Activated T-helper 1 cell treated with Interleukin-2 at 50 U/mL for 16 hours (primary cell): ENCODE measurements at places on chromosomes 11 and 22.

DNA sequence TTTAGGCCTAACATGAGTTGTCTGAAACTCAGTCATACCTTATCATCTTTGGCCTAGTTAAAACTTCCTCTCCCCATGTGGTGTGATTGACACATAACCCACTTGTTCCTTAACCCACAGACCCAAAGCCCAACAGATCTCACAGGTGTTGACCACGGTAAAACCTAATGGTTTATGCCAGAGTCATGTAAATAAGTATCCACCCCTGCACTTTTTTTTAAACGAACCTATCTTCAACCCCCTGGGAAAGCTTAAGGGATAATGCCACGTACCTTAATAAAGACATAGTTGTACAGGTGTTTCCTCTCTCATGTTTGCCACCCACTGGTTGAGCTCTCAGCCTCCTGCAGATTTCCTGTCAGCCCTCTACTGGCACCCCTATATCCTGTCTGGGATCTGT lies 709.3 kb upstream of the CCDC179 start:
- DNase-seq: no peak

DNA sequence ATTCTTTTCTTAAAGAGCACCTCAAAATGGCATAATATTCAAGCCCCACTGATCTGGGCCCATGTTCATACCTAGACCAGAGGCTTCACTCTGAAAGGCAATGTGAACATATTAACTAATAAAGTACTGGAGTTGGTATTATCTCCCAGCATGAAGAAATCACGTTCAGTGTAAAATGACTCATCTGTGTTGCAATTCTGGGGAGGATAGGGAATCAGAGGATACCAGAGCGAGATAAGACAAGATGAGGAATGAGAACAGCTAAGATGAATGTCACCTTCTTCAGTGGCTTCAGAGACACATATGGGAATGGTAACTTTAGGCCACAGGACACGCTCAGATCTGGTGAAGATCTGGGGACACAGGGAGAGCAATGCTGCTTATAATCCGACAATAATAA lies 121.1 kb downstream of the NTM start:
- DNase-seq: no peak

GRCh38 chr11:84890676-84891075 lies 736.5 kb downstream of the DLG2 start:
- DNase-seq: no peak

GRCh38 chr22:47056776-47057470 lies 294.5 kb downstream of the TBC1D22A start:
- DNase-seq: no peak

DNA sequence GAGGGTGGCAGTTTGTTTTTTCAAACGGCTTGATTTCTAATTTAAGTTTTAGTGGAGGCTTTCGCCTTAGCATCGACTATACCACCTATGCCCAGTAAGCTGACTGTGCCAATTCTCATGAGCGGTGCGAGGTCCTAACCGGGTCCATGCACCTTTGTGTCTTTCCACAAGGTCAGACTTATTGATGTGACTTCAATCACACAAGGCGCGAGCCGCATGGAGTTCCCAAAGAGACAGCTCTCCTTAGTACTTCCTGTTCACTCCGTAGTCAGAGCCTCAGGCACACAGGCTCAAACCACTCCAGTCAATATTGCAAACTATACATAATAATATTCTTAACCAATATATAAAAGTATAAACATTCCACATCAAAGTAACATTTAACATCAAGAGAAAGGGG lies 18.2 kb downstream of the ST14 start:
- no peak for DNase-seq

DNA sequence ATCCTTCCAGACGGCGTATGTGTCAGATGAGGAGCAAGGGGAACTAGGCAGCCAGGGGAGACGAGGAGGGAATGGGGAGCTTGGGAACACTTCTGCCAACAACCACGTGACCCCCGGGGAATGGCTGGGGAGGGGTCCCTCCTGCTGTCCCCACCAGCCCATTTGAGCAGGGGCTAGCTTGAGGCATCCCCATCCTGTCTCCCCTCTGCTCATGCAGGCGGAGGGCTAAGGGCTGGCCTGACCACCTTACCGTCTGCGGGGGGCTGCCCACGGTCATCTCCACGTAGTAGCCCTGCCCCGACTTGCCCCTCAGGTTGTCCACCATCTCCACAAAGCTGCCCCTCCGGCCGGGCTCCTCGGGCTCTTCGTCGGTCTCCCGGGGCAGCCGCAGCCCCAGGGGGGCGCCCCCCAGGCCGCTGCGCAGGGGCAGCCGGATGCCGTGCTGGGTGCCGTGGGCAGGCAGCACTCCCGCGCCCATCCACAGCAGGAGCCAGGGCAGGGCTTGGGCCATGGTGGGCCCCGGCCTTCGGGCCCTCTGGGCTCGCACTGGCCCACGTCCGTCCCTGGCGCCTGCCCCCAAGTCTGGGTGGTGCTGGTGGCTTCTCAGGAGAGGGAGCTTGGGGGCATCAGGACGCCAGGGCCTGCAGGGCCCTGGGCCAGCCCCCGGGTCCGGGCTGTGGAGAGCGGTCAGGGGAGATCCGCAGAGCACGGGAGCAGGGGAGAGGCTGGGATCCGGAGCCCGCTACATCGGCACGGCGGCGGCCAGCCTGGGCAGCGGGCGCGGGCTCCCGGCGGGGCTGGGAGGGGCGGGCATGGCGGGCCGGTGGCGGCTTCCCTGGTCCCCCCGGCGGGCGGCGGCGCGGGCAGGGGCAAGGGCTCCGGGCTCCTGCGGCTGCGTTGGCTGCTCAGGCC lies 515 bp downstream of the BACE1 start:
- DNase-seq: no peak

DNA sequence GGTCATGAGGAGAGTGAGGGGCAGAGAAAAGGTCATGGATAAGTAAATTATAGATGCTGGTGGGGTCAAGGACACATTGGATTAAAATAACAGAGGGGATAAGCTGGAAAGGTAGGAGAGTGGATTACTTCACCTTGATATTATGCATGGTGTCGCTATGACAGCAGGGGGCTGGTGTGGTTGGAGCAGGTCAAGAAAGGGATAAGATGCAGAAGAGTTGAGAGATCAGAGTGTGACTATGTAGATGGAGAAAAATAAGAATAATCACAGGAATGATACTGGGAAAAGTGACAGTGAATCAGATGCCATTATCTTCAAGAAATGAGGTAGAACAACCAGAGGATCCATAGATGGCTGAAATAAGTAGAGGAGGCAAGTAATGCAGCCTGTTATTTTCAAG lies 29.4 kb upstream of the AMOTL1 start:
- DNase-seq: no peak

- no peak for DNase-seq
Observed at GRCh38 chr11:125627236-125627910, 2.4 kb downstream of the CHEK1 start.

DNA sequence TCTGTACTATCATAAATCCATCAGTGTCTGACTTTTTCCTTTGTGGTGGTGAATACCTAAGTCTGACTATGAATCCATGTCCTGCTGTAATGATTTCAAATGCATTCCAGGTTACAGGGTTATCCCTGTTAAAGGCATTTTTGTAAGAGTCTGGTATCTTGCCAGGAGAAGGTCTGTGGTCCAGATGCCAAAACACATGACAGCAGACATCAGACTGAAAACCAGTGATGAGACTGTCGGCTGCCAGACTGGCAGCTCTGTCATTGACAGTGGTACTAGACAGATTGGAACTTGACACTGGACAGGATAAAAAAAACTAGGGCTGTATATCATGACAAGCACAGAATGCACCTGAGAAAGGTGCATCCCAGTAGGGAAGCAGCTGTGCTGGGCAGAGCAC lies 301.8 kb upstream of the FAT3 start:
- DNase-seq: no peak

DNA sequence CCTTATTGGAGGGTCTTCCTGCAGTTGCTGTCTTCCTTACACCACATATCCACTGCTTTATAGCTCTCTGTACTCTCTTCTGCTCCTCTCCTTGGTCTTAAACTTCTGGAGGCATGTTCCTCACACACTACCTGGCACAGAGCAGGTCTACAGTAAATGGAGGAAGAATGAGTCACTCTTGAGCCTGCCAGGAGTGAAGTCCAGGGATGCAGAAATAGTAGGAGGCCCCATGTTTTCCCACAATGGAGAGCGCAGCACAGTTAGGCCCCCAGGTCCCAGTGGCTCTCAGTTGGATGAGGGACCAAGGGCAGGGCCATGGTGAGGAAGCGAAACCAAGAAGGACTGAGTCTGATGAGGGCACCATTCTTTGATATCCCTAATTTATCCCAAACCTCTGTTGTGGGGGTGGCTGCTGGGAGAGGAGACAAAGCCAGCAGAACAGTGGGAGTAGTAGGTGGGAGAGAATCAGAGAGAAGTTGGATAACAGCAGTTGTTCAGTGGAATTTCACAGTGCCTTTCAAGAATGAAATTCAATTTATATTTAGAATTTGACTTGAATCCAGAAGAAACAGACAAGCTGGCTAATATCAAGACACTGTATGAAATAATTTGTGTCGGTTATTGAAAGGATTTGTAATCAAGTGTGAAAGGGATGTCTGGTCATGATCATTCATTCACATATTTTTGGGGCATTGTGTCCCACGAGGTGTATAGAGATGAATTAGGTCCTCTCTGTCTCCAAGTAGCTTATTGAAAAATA lies 187.8 kb downstream of the HIPK3 start:
- no peak for DNase-seq

DNA sequence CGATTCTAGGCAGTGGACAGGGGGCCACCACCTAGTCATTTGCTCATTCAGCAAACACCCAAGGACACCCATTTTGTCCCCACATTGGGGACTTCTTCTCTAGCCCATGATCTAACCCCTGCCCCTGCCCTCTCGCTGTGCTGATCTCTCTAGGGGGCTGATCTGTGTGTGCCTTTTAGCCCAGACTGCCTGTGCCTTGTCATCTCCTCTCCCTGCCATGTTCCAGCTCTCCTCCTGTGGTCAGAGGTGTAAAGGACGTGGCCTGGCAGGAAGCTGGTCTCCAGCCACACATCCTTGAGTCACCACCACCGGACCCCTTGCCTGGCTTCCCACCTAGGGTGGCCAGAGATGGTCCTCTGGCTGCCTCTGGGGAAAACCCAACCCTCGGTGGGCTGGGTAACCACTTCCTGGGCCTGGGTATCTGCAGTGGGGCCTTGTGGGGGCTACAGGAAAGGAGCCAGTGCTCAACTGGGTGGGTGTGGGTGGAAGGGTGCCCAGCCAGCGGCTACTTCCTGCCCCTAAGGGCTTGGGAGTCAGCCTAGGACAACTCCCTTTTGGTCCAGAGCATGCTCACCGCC lies 1.3 kb downstream of the CTSW start:
- no peak for DNase-seq

DNA sequence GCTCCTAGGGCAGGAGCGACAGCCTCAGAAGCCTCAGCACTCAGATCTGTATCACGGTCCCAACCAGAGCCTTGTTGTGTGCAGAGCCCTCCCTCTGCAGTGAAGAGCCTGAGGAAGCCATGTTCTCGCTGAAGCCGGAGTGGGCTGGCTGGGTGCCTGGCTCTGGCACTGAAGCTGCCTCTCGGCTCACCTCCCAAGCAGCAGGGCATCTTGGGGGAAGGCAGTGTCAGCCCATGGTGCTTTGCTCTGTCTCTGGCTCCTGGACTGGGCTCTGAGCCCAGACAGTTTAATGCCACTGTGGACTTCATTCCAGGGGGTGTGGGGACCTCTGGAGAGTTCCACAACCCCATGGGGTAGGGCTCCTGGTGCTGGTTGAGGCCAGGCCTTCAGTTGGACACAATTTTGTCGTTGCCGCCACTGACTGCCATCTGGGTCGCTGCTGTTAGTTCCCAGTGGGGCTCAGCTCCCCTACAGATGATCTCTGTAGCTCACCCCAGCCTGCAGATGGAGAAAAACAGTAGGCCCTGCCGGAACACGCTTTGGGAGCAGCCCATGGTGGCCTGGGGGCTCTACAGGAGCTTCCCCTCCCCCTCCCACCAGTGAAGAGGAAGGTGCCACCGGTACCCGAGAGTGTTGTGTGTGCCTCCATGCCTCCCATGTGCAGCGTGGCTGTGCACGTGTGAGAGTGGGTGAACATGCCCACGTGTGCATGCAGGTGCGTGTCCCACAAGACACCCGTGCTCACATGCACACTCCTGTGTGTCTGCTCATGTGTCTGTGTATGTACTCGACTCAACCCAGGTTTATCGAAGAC lies 86.5 kb upstream of the B3GAT1 start:
- DNase-seq: no peak

GRCh38 chr11:4891996-4892640 lies 10.4 kb downstream of the OR51T1 start:
- no peak for DNase-seq

DNA sequence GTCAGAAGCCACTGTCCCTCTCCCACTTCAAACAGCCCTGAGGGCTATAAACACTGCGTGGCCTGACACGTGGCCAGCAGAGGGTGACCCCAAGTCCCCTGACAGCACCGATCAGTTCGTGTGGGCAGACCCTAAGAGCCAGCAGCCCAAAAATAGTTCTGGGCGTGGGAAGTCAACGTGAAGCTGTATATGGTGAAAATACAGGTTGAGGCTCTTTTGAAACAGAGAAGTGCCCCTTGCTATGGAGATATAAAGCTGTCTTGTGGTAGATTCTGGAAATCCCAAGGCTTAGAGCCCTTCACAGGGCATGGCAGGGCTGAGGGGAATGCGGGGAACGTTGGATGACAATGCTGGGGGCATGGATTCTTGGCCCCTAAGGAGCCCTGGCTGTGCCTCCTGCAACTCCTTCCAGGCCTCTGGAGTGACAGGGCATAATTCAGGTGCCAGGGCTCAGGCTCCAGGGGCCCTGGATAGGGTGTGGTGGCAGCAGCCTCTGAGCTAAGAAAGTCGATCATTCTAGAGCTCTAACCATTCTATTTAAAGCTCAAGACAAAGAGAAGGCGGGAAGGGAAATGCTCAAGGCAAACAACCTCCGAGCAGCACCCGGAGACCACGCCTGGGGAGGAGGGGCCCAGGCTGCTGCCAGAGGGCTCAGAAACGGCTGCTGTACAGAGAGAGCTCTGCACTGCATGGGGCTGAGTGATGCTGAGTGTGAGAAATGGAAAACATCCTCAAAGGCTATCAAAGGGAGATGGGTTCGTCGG lies 60.4 kb upstream of the CD5 start:
- peak; percentile 79 for DNase-seq

- DNase-seq: peak; percentile 37
Observed at GRCh38 chr22:41976070-41976901, 7.0 kb downstream of the SEPTIN3 start.

- DNase-seq: no peak
Observed at GRCh38 chr11:11069841-11070835, 212.3 kb upstream of the ZBED5 start.

DNA sequence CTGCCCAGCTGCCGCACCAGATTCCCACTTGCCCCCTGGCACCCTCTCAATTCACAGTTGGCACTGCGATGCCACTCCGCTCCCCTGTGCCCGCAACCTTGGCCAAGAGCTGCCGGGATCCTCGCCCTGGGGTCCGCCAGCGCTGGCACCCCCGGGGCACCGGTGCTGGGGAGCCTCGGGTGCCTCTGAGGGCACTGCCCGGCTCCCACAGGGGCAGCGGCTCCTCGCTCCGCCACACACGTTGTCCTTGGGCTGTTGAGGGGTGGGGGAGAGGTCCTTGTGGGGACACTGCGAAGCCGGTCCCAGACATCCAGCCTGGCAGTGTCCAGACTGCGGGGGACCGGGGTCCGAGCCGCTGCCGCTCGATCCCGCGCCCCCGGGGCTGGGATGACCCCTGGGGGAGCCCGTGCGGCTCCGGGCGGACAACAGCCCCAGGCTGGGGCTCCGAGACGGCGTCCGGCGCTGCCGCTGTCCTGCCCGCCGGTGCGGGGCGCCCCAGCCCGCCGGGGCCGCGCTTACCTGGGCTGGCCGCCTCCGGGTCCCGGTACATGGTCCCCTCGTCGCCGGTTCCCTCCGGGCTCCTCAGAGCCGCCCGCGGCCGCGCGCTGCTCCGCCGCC lies 496 bp downstream of the SYT7 start:
- no peak for DNase-seq

- no peak for DNase-seq
Observed at GRCh38 chr22:48856308-48856615, 971.4 kb downstream of the BRD1 start.
